ENCODE measurements at places on chromosomes 6 and 20. TPM values are rescaled to one million over a fixed set of nuclear protein-coding genes. Genes with fewer than 3 reads are reported as not detected.

AKAP12 gene
- 267 TPM for total RNA-seq

SH3BGRL2 gene
- total RNA-seq, result 8.5 TPM

AIF1 gene
- 0.44 TPM for total RNA-seq

MBOAT1 gene
- total RNA-seq, result 15.1 TPM

WDR27 gene
- 56.3 TPM for total RNA-seq

ZFP57 gene
- not detected for total RNA-seq

IL17A gene
- total RNA-seq, result not detected

DPPA5 gene
- total RNA-seq, result not detected
